ENCODE measurements at places on chromosomes 12 and 14.

- no peak overlapping the region for H3K4me3 ChIP-seq
- H3K36me3 ChIP-seq = peaks cover 48% of the 10 kb centered on the region
- no peaks in the 10 kb centered on the region for H3K4me1 ChIP-seq
- no peak for DNase-seq
These were observed 24.8 kb downstream of the CLSTN3 start for GRCh38 chr12:7154901-7155470.

- H3K36me3 ChIP-seq = no peaks in the 10 kb centered on the region
- DNase-seq = no peak
- no peak overlapping the region for H3K4me3 ChIP-seq
- no peak overlapping the region for H3K27ac ChIP-seq
- peaks cover 19% of the 10 kb centered on the region for H3K27me3 ChIP-seq
These were observed 1.1 kb upstream of the CD9 start for GRCh38 chr12:6198985-6199530.

DNA sequence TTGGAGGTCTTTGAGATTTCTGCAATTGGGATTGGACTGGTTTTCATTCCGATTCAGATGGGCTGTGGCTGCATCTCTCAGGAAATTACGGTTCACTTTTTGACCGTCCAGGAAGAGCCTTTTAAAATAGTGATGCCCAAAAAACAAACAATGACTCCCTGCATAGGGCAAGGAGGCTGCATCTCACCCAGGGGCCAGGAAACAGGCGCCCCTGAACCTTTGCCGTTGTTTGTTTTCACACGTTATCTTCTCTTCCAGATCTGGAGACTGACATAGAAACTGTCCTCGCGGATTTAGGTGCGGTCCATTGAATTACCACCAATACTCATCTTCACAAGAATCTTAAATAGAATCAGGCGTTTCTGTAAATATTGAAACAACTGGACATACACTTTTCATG is 66.0 kb downstream of the FLRT2 start:
- H3K27me3 ChIP-seq = no peaks in the 10 kb centered on the region
- H3K36me3 ChIP-seq = no peaks in the 10 kb centered on the region
- no peak overlapping the region for H3K4me3 ChIP-seq
- H3K4me1 ChIP-seq = no peaks in the 10 kb centered on the region

- H3K36me3 ChIP-seq = no peaks in the 10 kb centered on the region
- no peak overlapping the region for H3K27ac ChIP-seq
- DNase-seq = no peak
- no peaks in the 10 kb centered on the region for H3K4me1 ChIP-seq
- no peak overlapping the region for H3K4me3 ChIP-seq
These were observed 34.7 kb upstream of the RBM19 start for GRCh38 chr12:114000861-114001260.

GRCh38 chr12:67523538-67523937 is 125.0 kb upstream of the DYRK2 start:
- DNase-seq = no peak
- no peak overlapping the region for H3K4me3 ChIP-seq
- no peak overlapping the region for H3K27ac ChIP-seq
- no peaks in the 10 kb centered on the region for H3K27me3 ChIP-seq

DNA sequence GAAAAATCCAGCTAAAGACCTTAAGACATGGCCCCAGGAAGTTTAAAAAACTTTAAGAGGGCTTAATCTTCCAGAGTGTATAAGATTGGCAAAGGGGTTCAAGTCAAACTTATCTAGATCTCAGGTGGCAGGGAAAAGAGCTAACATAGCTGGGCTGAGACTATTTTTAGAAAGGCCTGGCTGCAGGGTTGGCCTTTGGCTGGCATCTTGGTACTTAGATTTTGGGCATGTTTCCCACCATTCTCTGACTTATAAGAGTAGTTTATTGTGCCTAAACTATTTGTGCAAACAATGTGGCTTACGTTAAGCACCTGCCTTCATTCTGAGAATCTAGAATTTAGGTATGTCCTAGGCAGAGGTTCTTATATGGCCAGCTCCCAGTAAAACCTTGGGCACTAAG is 214.0 kb upstream of the MIS18BP1 start:
- DNase-seq = no peak
- H3K4me1 ChIP-seq = no peaks in the 10 kb centered on the region
- no peaks in the 10 kb centered on the region for H3K36me3 ChIP-seq
- no peak overlapping the region for H3K4me3 ChIP-seq

GRCh38 chr12:112714166-112714710 is 77.3 kb upstream of the RPH3A start:
- DNase-seq = no peak
- H3K4me1 ChIP-seq = no peaks in the 10 kb centered on the region
- no peaks in the 10 kb centered on the region for H3K27me3 ChIP-seq
- no peak overlapping the region for H3K4me3 ChIP-seq

- H3K36me3 ChIP-seq = no peaks in the 10 kb centered on the region
- no peaks in the 10 kb centered on the region for H3K27me3 ChIP-seq
- no peak overlapping the region for H3K4me3 ChIP-seq
- H3K27ac ChIP-seq = no peak overlapping the region
- H3K4me1 ChIP-seq = no peaks in the 10 kb centered on the region
These were observed 32.6 kb upstream of the CD9 start for GRCh38 chr12:6167327-6168280.

DNA sequence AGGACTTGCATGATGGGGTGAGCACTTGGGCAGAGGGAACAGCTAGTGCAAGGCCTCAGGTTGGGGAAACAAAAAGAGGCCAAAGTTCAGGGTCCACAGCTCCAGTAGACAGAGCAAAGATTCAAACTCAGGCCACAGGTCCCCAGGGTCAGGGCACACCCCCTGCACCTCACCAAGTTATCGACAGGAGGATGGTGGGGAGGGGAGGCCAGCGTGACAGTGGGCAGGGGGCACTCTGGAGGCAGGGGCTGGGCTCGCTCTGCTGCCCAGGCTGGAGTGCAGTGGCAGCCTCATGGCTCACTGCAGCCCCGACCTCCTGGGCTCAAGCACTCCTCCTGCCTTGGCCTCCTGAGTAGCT is 32.4 kb upstream of the ULK1 start:
- DNase-seq = no peak
- no peaks in the 10 kb centered on the region for H3K36me3 ChIP-seq
- peaks cover 7% of the 10 kb centered on the region for H3K4me1 ChIP-seq
- no peak overlapping the region for H3K4me3 ChIP-seq

DNA sequence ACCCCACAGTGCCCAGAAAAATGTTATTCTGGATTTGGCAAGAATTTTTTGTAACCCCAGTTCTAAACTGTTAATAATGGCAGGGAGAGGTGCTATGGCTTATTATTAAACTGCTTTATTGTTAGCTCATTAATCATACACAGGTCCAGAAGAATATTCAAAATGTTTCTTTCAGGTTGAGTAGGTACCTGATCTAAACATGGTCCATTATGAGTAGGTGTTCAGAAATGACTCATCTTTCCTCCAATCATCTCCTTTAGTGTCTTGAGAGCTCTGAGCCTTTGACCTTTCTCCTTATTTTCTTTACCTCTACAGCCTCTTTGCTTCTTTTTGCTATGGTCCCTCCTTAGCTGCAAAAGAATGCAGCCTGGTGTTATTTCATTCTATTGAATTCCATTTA is 211.0 kb upstream of the GARIN6 start:
- H3K36me3 ChIP-seq = no peaks in the 10 kb centered on the region
- no peak overlapping the region for H3K4me3 ChIP-seq
- no peaks in the 10 kb centered on the region for H3K4me1 ChIP-seq
- H3K27me3 ChIP-seq = no peaks in the 10 kb centered on the region
- no peak for DNase-seq

DNA sequence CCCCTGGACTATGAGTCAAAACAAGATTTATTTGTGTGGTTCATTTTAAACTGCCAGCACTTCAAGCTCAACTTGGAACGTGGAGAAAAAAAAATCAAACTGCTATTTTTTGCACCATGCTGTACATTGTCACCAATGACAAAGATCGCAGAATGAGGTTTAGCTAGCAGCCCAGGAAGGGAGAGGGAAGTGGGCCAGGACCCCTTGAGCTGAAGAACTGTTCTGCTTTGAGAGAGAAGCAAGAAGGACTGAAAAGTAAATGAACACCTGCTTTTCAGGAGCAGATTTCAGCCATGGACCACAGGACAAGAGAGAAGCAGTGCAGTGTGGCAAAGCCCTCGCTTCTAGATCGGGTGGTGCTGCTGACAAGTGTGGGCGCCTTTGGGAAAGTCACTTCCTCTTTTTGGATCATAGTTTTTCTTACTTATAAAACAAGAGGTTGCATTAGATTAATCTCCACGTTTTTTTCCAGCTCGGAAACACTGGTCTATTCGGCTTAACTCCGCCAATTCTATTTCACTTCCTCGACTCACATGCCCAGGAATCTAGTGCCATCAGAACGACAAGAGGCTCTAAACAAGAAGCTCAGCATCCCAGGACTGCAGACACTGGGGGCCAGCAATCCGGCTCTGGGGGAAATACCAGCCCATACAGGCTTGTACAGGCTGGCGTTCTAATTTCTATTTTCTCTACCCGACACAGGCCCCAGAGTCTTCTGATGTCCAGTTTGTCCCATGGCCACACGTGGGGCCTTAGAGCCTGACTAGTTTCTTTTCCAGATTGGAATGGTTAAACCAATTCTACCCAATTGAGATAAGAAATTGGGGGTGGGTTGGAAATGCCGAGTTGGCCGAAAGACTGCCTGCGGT is 129.9 kb downstream of the CRACR2A start:
- H3K36me3 ChIP-seq = peaks cover 51% of the 10 kb centered on the region
- DNase-seq = no peak
- no peak overlapping the region for H3K4me3 ChIP-seq
- no peaks in the 10 kb centered on the region for H3K4me1 ChIP-seq
- no peak overlapping the region for H3K27ac ChIP-seq

Measured in effector memory CD4-positive, alpha-beta T cell (primary cell).